ENCODE measurements at places on chromosomes 12 and 14. TPM values are rescaled to one million over a fixed set of nuclear protein-coding genes. Genes with fewer than 3 reads are reported as not detected.

The PDZRN4 gene
- not detected for polyA plus RNA-seq

The DYNLL1 gene
- polyA plus RNA-seq, result 720 TPM

The CAPZA3 gene
- not detected for polyA plus RNA-seq

The CCDC38 gene
- not detected for polyA plus RNA-seq

The KRT2 gene
- not detected for polyA plus RNA-seq

The PTPRQ gene
- polyA plus RNA-seq, result 1.1 TPM

Data from AG04450 (cell line).